NCI-H2107 (cell line): ENCODE measurements at places on chromosomes 12 and 14.
A peak's percentile ranks its signal among the peaks of the same experiment; 100 is the strongest.

DNA sequence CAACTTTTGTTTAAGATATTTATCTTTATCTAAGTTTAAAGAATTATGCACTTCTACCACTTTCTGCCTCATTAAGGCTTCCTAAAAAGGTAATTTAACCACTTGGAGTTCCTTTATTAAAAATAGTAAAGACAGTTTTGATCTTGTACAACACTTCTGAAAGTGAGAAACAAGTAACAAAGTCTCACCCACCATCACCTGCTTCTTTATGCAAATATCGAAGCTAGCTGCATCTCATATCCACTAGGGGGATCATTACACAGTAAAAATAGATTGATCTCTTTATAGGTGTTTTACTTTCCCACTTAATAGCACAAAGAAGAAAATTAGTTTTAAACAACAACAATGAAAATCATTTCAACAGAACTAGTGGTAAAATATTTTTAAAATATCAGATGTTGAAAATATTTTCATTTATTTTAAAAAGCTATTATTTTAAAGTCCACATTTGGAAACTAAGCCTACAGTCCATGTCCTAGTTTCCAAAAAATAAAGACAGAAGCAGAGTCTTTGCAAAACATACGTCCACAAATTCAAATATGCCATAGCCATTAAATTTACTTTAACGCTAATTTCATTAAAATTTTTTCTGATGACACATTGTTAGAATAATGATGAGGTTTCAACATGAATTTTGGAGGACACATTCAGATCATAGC is 160.0 kb upstream of the SOX5 start:
- DNase-seq: no peak

DNA sequence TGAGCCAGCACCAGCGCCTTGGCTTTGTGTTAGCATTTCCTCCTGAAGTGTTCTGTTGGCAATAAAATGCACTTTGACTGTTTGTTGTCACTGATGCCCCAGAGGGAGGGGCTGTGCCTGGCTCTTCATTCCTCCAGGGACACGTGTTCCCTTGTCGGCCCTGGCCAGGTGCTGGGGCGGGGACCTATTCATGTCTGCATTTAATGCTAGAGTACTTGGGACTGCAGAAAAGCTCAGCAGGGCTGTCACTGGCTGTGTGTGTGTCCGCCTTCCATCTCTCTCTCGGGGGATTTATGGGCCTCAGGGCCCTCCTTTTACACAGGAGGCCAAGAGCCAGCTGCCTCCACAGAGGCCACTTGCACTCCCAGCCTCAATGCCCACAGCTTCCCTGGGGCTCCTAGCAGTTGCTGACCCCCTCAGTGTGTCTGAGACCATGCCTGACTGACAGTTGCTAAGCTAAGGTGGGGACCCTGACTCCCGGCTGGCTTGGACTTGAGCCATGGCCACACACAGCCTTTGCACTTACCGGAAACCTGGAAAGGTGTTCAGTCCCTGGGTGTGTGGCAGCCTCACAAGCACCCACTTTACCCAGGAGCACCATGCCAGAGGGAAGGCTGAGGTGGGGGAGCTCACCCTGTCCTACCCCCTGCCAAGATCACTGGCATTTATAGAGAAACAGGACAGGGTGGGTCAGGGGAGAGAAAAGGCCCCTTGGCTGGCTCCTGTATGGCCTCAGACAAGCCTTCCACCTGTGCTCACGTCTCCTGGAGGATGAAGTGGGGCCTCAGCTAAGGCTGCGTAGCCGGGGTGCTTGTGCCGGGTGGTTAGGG is 27.8 kb downstream of the HIP1R start:
- peak; percentile 61 for DNase-seq

GRCh38 chr12:18242380-18243089 is 18.8 kb upstream of the PIK3C2G start:
- no peak for DNase-seq

GRCh38 chr14:54221971-54222370 is 174.8 kb upstream of the CDKN3 start:
- no peak for DNase-seq

- DNase-seq: no peak
Measured at GRCh38 chr14:101587441-101587911, 26.2 kb downstream of the DIO3 start.

DNA sequence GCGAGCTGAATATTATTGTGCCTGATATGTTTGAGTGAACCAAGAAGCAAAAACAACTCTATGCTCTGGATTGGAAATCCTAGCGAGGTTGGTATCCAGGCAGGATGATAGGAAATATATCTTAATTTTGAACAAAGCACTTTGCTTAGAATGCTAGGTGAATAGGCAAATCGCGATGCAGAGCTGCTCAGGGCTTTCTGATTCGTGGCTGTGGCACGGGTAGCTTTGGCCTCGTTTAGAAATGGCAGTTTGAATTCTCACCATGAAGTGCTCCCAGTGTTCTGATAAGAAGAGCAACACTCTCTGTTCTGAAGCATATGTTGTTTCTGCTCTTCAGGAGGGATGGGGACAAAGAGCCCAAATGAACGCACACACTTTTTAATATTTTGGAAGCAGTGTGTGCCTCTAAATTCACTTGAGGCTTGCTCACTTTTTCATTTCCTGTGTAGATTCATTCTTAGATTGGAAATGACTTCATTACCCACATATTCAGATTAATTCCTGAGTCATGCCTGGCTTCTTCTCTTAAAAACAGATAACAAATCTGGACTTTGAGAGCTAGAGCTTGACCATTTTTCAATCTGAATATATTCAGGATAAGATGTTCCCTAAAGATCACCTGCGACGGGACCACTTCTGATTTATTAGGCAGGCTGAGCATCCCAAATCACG is 200.9 kb downstream of the RPAP3 start:
- no peak for DNase-seq

DNA sequence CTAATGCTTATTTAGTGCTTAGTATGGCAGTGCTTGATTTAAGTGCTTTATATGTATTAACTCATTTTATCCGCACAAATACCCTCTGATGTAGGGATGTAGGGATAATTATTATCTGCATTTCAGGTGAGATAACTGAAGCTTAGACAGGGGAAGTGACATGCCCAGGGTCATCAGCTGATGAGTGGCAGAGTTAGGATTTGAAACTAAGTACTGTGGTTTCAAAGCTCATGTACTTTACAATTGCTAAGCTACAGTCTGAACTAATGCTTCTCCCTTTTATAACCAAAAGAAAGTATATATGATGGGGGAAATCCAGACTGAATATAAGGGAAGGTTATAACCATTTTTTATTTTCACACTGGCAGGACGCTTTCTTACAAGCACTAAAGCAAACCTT is 229.6 kb upstream of the NAV3 start:
- DNase-seq: no peak

DNA sequence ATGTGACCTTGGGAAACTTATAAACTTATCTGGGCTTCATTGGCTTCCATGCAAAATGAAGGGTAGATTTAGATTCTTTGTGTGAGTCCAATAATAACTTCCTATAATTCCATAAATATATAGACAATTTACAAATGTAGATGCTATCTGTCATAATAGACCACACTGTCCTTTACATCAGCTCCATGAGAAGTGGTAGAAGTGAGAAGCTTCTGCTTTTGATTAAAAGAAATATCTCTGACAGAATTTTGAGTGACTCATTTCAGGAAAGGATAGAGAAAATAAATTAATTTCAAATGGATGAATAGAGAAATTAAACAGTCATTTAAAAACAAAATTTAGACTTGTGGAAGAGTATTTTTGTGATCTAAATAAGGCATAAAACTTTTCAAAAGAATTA is 329.7 kb upstream of the ATP2B1 start:
- no peak for DNase-seq

DNA sequence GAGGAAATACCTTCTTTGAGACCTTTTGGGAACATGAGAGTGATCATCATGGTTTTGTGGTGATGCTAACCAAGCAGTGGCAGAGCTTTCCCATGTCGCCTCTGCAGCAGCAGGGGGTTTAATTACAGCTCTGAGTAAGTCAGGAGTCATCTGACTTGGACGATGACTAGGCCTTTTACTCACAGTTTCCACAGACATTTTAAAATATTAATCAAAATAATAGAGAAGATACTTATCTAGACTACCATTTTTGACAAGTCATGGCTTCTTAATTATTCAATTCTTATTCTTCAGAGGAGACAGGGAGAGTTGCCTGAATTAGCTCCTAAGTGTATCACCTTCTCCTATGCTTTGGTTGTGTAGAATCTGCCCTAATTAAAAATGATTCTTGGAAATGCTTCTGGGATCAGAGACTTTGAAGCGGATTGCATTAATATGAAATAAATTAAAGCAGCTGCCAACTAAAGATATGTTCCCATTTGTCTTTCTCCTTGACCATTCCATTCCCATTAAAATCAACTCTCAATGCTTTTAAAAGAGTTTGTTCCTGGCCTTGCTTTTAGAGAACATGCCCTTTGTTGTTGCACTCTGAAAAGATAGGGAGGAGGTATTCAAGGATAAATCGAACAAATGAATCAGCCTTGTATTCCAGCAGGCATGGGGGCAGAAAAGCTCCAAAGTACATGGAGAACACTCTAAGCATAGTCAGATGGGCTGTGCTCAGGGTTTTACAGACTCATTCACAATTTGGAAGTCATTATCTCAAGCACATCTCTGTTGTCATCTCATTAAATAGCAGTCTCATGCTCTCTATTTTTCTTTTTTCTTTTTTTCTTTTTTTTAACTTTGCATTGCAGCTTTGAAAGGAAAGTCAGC is 7.7 kb upstream of the IFNG-AS1 start:
- DNase-seq: no peak

- no peak for DNase-seq
Measured at GRCh38 chr14:95480109-95480886, 36.2 kb downstream of the SYNE3 start.

- DNase-seq: no peak
Measured at GRCh38 chr12:29278673-29279420, 102.1 kb downstream of the ERGIC2 start.

DNA sequence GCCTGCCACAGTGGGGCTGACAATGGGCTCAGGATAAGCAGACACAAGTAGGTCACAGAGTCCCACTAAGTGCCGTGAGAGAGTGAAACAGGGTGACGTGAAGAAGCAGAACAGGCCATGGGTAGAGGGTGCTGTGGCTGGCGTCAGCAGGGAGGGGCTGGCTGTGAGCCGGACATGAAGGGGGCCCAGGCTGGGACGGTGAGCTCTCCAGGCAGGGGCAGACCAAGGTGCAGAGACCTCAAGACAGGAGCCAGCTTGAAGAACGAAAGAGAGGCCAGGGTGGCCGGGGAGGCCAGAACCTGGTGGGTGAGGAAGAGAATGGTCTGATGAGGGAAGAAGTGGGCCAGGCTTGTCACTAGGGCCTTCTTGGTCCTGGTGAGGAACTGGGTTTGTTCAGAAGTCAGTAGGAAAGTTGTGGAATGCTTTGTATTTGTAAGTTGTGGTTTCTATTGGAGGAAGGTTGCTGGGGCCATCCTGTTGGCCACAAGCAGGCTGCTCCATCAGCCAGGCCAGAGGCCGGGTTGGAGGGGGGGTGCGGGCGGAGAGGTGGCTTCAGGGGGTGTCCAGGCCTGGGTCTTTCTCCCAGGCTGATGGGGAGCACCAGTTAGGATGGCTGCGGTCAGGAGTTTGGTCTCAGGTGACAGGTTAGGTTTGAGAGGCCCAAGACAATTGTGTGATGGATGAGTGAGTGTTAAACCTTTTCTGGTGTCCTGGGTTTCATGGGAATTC is 21.4 kb upstream of the MLXIP start:
- no peak for DNase-seq

- DNase-seq: no peak
Measured at GRCh38 chr12:121778567-121779421, 14.7 kb downstream of the RHOF start.

DNA sequence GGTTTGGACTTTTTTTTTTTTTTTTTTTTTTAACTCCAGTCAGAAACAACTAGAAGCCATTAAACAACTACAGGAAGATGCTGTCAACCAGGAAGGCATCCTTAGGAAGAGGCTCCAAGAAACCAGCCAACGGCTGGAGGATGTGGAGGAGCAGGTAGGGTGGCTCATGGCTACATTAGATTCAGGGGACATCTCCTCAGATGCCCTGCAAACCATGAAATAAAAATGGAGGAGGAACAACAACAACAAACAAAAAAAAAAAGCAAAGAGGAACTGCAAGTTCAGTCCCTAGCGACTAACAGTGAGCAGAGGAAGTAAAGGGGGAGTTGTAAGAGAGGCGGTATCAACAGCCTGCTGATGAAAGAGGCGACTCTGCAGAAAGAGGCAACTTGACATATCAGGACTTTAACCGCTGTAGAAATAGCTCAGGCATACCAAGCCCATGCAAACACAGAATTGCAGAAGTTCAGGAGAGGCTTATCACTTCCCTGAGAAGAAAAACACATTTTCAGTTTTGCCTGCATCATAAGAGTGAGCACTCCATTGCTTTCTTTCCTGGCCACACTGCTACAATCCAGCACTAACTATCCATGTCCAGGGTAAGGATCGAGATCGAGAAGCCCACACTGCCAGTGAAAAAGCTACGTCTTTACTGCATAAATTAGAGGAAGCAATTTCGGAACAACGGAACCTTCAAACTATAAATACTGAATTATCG is 103.5 kb upstream of the BCAT1 start:
- DNase-seq: no peak

DNA sequence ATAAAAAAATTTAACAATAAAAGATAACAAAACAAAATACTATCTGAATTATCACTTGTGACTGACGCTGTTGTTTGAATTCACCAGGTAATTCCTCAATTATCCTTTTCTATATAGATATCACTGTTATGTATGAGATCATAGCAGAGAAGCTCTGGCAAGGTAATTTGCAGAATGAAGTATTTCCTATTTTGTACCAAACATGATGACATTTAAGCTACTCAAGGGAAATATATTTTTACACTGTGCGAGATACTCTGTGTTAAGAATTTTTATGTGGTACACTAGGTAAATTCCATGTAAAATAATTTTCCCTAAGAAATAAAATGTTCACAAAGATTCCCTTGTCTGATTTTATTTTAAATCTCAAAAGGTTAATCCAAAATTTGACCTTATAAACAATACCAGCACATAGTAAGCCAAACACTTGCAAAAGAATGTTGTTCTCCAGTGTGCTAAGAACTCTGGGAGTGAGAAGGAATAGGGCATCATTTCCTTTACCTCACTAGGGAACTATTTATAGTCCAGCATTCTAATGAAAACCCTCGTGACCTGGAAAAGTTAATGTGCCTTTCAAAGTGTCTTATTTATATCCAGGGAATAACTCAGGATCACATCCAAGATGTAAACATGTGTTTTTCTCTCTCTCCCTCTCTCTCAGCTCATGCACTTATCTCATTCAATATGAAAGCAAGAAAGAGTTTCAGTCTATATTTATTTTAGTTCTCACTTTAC is 115.2 kb upstream of the RAP1B start:
- no peak for DNase-seq

DNA sequence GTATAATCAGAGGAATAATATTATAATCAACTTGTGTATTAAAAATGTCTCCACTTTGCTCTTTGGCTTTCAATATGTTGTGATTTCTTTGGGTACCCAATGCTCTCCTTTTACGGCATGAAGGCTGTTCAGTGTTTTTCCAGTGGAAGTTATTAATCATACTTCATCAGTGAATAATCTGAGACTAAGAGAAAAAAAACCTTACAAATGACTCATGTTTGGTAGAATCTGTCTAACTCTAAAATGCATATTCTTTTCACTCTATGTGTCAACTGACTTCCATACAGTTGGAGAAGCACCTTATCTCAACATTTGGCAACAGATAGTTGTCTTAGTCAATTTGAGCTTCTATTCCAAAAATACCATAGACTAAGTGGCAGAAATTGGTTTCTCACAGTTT is 82.2 kb downstream of the PTPRO start:
- no peak for DNase-seq
